Hepatocyte (in vitro differentiated cells): ENCODE measurements at places on chromosomes 2 and 18. TPM values are rescaled to one million over a fixed set of nuclear protein-coding genes. Genes with fewer than 3 reads are reported as not detected.

- H3K27ac ChIP-seq, result peak overlapping the region; percentile 16
- H3K4me1 ChIP-seq, result peaks cover 12% of the 10 kb centered on the region
- no peaks in the 10 kb centered on the region for H3K36me3 ChIP-seq
- no peak overlapping the region for H3K4me3 ChIP-seq
- no peaks in the 10 kb centered on the region for H3K27me3 ChIP-seq
- DNase-seq, result no peak
Measured at GRCh38 chr2:216188559-216188850, 79.4 kb downstream of the XRCC5 start.

GRCh38 chr2:60159519-60159918 lies 393.9 kb downstream of the BCL11A start:
- no peaks in the 10 kb centered on the region for H3K36me3 ChIP-seq
- no peak overlapping the region for H3K27ac ChIP-seq
- H3K27me3 ChIP-seq, result no peaks in the 10 kb centered on the region
- DNase-seq, result no peak

GRCh38 chr18:74518456-74519295 lies 15.6 kb upstream of the CNDP1 start:
- no peak overlapping the region for H3K4me3 ChIP-seq
- H3K4me1 ChIP-seq, result peaks cover 5% of the 10 kb centered on the region
- H3K27ac ChIP-seq, result no peak overlapping the region
- DNase-seq, result no peak
- no peaks in the 10 kb centered on the region for H3K27me3 ChIP-seq

GRCh38 chr2:6819668-6820067 lies 46.0 kb downstream of the CMPK2 start:
- no peaks in the 10 kb centered on the region for H3K36me3 ChIP-seq
- no peak for DNase-seq
- H3K4me3 ChIP-seq, result no peak overlapping the region
- no peaks in the 10 kb centered on the region for H3K4me1 ChIP-seq
- no peaks in the 10 kb centered on the region for H3K27me3 ChIP-seq

GRCh38 chr2:141967503-141967902 lies 163.3 kb downstream of the LRP1B start:
- no peaks in the 10 kb centered on the region for H3K4me1 ChIP-seq
- H3K4me3 ChIP-seq, result no peak overlapping the region
- no peak for DNase-seq
- no peaks in the 10 kb centered on the region for H3K36me3 ChIP-seq

GRCh38 chr2:173221937-173222594 lies 132.6 kb upstream of the CDCA7 start:
- peaks cover 10% of the 10 kb centered on the region for H3K4me1 ChIP-seq
- H3K27me3 ChIP-seq, result no peaks in the 10 kb centered on the region
- no peak overlapping the region for H3K27ac ChIP-seq
- DNase-seq, result no peak

GRCh38 chr2:127508023-127508630 lies 18.2 kb downstream of the IWS1 start:
- peaks cover 4% of the 10 kb centered on the region for H3K36me3 ChIP-seq
- no peak for DNase-seq
- H3K4me1 ChIP-seq, result peaks cover 9% of the 10 kb centered on the region
- no peak overlapping the region for H3K4me3 ChIP-seq
- no peaks in the 10 kb centered on the region for H3K27me3 ChIP-seq

DNA sequence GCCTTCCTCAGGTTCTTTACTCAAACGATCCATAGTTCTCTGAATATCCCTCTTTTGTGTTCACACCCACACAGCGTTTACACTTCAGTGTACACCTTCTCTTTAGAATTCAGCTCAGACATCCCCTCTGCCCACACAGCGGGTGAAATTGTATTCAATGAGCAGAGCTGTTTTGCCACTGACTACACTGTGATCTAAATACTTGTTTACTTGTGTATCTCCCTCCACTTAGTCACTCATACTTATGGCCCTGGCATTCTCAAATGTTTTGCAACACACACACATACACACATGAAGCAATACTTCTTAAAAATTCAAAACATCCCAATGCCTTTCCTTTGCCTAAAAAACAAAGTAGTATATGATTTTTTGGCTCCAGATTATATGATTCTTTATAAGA lies 297.1 kb downstream of the TMX3 start:
- no peaks in the 10 kb centered on the region for H3K36me3 ChIP-seq
- H3K4me1 ChIP-seq, result no peaks in the 10 kb centered on the region
- H3K27me3 ChIP-seq, result no peaks in the 10 kb centered on the region

The IL36RN gene
- total RNA-seq, result 0.12 and 0.63 TPM in 2 replicates
